ENCODE measurements at places on chromosomes 2 and 18.

- DNase-seq, result no peak
Observed at GRCh38 chr18:72830109-72830508, 37.7 kb downstream of the NETO1 start.

DNA sequence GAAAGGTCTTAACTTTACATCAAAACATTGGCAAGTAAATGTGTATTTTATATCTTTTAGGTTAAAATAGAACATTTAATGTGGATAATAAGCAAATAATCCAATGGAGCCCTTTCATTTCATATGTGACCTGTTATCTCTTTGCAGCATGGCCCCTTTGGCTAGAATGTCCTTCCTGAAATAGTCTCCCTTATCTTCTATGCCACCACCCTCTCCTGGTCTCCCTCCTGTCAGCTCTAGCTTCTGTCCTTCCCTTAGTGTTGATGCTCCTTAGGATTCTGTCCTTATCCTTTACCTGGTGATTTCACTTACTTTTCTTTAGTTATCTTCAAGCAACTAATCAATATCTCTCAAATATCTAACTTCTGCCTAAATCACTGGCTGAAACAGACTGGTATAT, 87.1 kb upstream of the TFCP2L1 start:
- no peak for DNase-seq

- DNase-seq, result no peak
Observed at GRCh38 chr2:63858291-63858690, 16.6 kb downstream of the UGP2 start.

GRCh38 chr2:17522303-17522702, 4.1 kb upstream of the RAD51AP2 start:
- DNase-seq, result no peak
